Keratinocyte (primary cell): ENCODE measurements at places on chromosomes 3 and 15.

- DNase-seq = no peak
Observed at GRCh38 chr15:58081891-58082290, 16.4 kb upstream of the ALDH1A2 start.

GRCh38 chr15:56934269-56934668 lies 15.8 kb downstream of the TCF12 start:
- no peak for DNase-seq

GRCh38 chr15:85598219-85598618 lies 196.5 kb downstream of the KLHL25 start:
- DNase-seq = no peak

DNA sequence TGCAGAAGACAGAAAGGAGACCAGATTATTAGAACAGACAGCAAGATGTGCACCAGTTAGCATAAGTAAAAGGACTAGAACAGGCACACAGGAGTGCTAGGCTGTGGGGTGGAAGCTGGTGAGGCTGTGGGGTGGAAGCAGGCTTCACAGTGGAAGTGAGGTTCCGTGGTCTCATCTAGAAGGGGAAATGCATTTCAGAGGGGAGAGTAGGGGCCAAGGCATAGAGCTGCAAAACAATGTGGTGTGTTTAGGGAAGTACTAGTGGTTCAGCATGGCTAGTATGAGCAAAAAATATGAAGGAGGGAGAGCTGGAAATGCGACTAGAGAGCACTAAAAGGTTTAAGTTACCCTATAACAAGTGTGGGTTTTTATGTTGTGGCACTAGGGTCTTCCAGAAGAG lies 6.5 kb downstream of the POPDC2 start:
- no peak for DNase-seq

DNA sequence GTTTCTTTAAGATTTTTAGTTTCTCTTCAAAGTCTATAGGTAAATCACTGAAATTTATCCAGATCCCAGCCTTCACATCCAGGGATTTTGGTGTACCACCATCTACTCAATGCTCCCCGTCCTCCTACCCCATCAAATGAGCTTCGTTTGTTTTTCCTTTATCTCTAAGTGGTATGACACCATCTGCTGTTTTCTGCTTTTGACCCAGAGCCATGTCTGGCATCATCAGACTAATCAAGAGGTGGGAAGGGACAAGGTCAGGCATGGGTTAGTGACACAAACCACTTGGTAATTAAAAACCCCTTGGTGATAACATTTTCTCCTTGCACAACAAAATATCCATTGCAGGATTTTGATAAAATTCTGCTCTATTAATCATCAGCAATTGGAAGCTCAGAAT lies 92.7 kb upstream of the GOLGA8J start:
- no peak for DNase-seq

DNA sequence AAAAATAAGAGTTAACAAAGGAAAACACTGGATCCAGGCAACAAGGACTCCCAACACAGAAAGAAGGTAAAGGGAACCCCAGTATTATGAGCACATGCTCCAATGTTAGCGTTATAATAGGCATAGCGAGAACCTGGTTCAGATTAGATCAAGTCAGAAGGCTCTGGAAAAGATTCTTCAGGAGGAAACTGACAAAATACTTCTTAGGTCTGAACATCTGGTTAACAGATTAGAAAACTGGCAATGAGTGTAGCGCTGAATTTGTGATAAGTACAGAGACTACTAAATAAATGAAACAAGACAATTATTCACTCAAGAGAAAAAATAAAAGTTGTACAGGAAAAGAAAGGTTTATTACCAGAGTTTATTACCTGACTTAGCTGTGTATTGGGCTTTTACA lies 146.1 kb downstream of the DPH6 start:
- DNase-seq = no peak

DNA sequence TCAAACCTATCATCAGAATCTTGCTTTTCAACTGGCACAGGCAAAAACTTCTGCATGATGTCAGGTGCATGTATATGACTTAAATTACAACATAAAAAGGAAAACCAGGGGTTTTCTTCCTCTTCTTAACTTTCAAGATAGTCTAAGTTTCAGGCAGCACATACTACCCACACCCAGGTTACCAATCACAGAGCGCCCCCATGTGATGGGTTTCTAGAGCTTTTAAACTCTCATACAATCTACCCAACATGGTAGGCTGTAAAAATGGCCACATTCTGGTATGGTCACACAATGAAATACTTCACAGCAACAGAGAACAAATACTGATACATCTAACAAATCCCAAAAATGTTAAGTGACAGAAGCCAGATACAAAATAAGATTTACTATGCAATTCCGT lies 7.4 kb downstream of the MESD start:
- DNase-seq = no peak

DNA sequence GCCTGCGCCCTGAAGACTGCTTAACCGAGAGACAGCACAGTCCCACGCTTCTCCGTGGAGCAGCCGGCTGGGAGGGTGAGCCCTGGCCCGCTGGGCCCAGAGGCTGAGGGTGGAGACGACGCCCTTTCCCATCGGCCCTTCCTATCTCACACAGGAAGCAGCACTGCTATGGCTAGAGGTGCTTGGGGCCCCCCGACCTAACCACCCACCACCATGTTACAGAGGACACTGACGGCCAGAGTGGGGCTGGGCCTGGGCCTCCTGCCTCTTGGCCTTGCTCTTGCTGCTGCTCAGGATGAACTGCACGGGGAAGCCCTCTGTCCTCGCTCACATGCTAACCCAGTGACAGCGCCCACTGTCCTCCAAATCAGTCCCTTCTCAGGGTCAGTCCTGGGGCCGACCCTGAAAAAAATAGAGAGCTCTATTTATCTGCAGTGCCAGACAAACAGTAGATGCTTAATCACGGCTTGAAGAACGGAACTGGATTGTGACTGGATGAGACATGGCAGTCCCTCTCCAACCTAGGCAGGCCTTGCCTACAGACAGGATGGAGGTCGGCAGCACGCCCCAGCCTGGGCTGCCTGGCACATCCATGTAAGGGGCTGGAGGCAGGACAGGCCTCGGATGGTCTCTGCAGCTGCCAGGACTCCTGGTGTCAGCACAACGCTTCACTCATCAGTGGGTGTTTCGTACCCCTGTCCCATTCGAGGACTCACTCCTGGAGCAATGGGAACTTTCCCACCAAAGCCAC lies 14.2 kb downstream of the TMEM44 start:
- DNase-seq = no peak

DNA sequence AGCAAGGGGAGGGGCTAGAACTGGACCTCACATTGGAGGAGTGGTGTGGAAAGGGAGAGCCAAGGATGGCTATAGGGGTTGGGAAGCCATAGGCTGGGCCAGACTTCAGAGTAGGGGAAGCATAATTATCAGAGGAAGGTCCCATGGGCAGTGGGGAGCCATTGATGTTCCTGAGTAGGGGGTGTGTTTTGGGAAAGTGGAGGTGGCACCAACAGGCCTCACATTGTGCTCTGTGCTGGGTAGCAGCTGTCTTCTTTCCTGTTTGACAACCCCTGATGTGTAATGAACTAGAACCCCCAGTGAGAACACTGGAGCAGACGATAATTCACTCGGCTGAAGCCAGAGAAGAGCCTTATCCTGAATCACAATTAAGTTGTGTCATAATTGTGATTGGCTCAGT lies 41.2 kb downstream of the SLC6A11 start:
- no peak for DNase-seq

GRCh38 chr3:28923994-28924393 lies 356.9 kb upstream of the RBMS3 start:
- no peak for DNase-seq

- peak; percentile 76 for DNase-seq
Observed at GRCh38 chr3:27544372-27544865, 60.2 kb upstream of the SLC4A7 start.

- DNase-seq = no peak
Observed at GRCh38 chr15:31758126-31758525, 272.2 kb upstream of the CHRNA7 start.

DNA sequence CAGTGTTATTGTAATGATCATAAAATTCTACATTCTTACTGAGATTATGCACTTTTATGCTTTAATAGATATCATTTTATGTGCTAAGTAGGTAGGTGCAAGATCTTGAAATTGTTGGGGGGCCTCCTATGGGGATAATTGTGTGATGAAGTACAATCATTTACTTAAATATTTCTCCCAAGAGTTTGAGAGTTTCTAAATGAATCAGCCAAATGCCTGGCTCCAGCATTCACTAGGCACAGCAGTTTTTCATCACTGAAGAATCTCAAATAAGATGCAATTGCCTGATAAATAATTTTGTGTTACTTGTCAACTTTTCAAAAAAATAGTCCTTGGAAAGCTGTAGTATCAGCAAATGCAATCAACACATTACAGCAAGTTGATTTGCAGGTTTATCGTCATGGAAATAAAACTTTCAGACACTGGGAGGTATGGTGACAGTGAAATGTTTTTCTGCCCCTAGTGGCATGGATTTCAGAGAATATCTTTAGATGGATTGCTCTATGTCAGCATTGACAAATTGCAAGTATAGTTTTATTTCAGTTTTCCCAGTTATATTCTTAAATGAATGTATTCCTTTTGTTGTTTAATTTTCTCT lies 167.1 kb downstream of the NEK11 start:
- no peak for DNase-seq

DNA sequence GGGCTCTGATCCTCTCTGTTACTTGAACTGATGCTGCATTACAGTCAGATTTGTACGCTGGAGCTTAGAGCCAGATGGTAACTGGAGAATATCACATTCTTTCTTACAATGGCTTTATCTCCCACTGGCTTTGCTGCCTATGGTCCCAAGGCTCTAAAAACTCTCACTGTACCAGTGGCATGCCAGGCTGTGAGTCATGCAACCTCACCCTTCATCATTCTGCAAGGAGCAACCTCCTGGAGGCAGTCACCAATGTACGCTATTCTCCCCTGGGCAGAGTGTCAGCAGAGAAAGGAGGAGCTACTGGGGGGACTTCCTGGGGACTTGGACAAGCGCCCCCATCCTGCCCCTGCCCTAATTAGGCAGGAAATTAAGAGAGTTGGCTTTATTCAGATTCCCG lies 97.9 kb upstream of the EIF1B start:
- no peak for DNase-seq
